ENCODE measurements at places on chromosomes 5 and 9.

DNA sequence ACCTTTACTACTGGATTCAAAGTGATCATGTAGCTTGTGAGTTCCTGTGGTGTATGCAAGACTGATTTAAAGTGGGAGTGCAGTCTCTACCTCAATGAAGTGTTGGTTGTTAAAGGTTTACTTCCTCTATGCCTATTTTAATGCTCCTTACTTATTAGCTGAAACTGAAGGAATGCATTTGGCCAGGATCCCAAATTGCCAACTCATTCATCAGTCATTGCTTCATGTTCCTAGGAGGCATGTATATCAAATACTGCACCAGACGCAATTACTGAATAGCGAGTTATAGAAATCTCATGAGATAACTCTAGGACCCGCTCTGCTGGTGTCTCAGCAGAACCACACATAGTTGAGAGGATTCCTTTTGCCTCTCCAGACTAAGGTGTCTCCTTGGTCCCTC, 143.0 kb upstream of the RPS23 start:
- no peak for DNase-seq

GRCh38 chr9:123927625-123928532, 2.0 kb downstream of the DENND1A start:
- DNase-seq, result no peak

- DNase-seq, result no peak
Observed at GRCh38 chr5:73280821-73281746, 108.1 kb downstream of the TMEM174 start.

- DNase-seq, result peak; percentile 82
Observed at GRCh38 chr9:134407121-134407779, 81.0 kb downstream of the RXRA start.

DNA sequence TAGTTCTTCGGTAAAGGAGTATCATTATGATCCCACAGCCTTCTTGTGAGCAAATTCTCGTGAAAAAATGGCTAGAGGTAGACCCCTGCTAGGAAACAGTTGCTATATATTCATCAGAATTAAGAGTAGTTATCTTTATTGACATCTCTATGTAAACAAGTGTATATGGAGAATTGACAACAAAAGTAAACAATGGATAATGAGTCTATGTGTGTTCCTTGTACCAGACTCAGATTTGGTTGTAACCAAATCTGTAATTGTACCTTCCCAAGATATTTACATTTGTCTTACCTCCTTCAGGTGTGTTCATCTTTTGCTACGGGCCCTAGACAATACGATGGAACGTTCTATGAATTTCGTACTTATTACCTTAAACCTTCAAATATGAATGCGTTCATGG, 2.1 kb downstream of the NIPSNAP3B start:
- DNase-seq, result no peak

DNA sequence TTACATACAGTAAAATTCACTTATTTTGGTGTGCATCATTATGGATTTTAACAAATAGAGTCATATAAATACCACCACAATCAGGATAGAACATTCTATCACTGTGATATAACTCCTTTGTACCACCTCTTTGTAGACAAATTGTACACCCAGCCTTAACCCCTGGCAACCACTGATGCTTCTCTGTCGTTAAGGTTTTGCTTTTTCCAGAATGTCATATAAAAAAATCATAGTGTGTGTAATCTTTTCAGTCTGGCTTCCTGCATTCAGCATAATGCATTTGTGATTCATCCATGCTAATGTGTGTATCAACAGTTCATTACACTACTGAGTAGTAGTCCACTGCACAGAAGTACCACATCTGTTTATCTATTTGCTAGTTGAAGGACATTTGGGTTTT, 81.2 kb downstream of the ARSB start:
- no peak for DNase-seq

DNA sequence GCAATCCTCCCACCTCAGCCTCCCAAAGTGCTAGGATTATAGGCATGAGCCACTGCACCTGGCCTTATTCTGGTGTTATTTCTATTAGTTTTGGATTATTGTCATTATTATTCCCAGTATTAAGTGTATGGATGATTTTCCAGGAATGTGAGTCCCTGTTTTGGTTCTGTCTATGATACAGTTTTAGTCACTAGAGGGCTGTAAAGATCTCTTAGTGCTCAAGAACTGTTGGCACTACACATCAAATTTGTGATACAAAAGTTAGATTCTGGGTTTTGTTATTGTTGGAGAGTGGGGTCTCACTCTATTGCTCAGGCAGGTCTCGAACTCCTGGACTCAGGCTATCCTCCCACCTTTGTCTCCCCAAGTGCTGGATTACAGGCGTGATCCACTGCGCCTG, 12.1 kb downstream of the CCL28 start:
- no peak for DNase-seq

- peak; percentile 31 for DNase-seq
Observed at GRCh38 chr9:104993291-104993963, 65.5 kb upstream of the ABCA1 start.

DNA sequence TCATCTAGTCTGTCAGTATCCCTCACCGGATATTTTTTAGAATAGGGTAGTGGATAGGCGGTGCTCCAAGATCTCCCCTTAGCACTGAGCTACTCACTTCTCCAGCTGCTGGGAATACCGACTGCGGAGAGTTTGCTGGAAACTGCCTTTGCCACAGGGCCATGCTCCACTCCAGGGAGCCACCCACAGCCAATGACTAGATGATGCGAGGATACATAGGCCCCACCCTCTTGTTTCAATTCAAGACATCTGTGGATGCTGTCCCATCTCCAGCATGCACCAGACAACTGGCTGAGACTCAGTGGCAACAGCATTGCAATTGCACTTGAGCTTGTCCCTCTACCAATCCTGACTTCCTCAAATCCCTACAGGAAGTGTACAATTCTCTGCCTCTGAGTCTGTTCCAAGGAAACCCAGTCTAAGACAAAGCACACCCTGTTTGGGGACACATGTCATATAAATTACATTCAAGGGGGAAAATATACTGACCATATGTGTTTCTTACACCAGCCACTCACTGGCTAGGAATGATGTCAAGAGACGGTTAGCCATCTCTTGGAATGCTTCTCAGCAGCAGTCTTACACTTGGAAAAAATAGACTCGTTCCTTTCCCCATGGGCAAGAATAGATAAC, 312.6 kb upstream of the KIF2A start:
- DNase-seq, result no peak

DNA sequence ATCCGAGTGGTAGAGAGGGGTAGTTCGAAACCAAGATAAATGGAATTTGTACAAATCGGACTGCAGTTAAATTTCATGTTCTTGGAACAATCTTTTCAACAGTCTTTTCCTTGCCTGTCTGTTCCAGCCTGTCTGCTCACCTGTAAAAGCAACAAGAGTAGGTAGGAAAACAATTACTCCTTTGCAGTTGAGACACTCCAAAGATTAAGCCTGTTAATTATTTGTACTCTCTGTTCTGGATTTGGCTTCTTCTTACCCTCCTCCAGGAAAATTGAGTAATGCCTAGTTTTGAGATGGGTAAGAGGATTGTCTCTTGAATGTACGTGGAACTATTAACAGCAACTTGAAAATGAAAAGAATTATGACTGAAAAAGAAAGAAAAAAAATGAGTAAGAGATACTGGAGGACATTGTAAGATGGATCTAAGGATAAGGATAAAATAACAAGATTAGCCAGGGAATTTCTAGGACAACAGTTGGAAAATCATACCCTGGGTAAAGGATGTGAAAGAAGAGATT, 24.3 kb downstream of the SPAAR start:
- DNase-seq, result no peak

DNA sequence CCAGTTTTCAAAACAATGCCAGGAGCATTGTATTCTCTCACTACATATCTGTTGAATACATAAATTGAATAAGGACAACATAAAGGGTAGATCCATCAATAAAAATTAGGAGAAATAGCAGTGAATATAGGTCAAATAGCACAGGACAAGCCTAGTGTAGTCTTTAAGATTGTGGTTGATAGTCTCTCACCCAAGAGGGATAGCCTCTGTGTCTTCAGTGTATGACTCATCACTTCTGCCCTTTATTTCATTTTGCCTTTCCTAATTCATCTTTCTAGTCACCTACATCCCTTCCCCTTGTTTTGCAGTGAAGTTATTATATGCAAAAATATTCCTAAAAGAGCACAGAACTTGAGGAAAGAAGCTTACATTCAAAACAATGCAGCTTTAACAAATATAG, 335.0 kb upstream of the TUSC1 start:
- no peak for DNase-seq

- no peak for DNase-seq
Observed at GRCh38 chr5:139768807-139769465, 26.7 kb upstream of the PSD2 start.

DNA sequence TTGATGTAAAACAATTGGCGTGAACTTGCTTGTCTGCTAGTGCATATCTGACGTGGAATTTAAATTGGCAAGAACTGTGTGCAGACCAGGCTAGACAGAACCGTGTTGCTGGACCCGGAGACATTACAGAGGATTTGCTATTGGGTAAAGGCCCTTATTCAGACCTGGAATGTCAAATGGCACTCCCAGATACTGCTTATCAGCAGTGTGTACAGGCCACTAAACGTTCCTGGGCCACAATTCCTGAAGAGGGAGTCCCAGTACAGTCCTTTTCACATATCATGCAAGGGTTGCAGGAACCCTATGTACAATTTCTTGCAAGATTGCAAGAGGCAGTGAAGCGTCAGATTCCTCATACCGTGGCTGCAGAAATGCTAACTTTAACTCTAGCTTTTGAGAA, 13.5 kb upstream of the MCCC2 start:
- no peak for DNase-seq

- no peak for DNase-seq
Observed at GRCh38 chr5:100840370-100840769, 62.7 kb downstream of the ST8SIA4 start.

DNA sequence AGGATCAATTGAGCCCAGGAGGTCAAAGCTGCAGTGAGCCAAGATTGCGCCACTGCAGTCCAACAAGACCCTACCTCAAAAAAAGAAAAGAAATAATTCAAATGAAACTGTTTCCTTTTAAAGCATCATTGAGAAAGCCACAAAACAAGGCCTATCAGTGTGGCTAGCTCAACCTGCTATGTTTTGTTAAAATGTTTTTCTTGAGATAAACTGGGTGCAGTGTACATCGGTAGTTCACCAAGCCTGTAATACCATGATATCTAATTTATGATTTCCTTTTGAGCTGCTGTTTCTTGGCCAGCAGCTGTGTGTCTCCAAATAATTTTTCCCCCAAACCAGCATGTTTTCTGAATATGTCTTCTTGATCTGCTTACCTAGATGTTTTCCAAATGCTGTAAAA, 97.3 kb upstream of the GOLGA1 start:
- DNase-seq, result no peak

DNA sequence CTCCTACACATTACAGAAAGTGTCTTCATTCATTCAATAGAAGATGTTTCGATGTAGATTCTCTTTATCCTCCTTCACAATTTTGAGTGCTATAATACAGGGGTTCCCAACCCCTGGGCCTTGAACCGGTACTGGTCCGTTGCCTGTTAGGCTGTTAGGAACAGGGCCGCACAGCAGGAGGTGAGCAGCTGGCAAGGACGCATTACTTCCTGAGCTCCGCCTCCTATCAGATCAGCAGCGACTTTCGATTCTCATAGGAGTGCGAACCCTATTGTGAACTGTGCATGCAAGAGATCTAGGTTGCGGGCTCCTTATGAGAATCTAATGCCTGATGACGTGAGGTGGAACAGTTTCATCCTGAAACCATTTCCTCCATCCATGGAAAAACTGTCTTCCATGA, 153.0 kb upstream of the SMC2 start:
- DNase-seq, result no peak

- DNase-seq, result peak; percentile 83
Observed at GRCh38 chr9:136485049-136486045, 2.5 kb upstream of the SEC16A start.

GRCh38 chr5:98096155-98096554, 677.3 kb upstream of the RGMB start:
- DNase-seq, result no peak

- DNase-seq, result no peak
Observed at GRCh38 chr5:1728846-1729245, 70.8 kb downstream of the MRPL36 start.

DNA sequence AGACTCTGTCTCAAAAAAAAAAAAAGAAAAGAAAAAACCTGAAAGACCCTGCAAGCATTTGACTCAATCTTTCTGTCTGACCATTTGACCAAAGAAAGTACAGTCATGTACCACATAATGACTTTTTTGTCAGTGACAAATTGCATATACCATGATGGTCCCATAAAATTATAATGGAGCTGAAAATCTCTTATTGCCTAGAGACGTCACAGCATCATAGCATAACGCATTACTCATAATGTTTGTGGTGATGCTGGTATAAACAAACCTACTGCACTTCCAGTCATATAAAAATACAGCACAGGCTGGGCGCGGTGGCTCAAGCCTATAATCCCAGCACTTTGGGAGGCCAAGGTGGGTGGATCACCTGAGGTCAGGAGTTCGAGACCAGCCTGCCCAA, 10.5 kb downstream of the ECM2 start:
- DNase-seq, result no peak

- no peak for DNase-seq
Observed at GRCh38 chr5:171306166-171306565, 2.9 kb upstream of the TLX3 start.

DNA sequence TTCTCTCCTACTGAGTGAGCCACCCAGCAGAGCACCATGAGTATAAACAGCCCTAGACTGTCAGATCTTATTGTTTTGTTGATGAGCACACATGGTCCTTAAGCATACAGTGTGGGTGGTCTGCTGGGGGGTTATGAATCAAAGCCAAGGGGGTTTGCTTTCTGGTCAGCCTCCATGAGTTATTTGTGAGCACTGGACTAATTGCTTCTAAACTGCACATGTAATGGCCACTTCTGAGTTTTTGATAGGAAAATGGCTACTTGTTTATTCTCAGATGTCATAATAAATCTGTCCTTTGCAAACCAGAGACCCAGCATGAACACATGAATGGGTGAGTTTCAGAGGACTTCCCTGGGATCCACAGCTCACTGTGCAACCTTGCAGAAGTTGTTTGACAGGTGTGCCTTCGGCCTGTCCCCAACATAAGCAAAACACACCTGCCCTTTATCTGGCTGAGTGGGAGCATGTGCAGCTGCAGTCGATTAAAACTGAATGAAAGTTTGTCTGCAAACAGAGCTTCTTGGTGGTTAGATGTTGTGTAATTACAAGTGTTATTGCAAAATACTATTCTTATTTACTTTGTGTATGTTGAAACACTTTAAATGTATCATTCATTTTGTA, 35.9 kb downstream of the MAMDC2 start:
- no peak for DNase-seq

- no peak for DNase-seq
Observed at GRCh38 chr9:101381833-101382342, 2.9 kb downstream of the BAAT start.

DNA sequence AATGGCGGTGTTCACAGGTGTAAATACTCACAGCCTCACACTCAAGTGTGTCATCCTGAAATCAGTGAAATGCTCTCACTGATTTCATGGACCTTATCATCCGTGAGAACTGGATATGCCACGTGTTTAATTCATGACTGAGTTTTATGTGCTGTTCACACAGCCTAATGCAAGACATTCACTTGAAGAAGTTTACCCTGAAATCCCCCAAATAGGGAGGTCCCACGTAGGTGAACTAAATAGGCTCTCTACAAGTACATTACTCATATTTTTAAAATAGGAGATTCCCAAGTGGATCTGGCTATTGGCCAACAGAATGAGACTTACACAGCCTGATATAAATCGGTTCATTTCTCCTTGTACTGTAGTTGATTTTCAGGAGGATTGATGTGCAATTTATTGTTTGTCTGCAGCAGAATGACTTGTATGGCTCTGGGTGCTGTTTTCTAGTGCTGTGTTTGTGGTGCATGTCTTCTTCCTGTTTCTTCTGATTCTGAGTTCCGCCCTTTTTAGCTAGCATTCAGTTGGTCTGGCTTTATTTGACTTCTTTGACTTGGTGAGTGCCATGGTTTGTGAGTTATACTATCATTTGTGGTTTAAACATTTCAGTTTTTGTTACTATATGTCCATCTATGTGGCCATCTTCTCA, 25.1 kb downstream of the TRIO start:
- DNase-seq, result no peak

Data from ovary (tissue), 10 donors.